ENCODE measurements at places on chromosomes 4 and X. TPM values are rescaled to one million over a fixed set of nuclear protein-coding genes. Genes with fewer than 3 reads are reported as not detected.

DNA sequence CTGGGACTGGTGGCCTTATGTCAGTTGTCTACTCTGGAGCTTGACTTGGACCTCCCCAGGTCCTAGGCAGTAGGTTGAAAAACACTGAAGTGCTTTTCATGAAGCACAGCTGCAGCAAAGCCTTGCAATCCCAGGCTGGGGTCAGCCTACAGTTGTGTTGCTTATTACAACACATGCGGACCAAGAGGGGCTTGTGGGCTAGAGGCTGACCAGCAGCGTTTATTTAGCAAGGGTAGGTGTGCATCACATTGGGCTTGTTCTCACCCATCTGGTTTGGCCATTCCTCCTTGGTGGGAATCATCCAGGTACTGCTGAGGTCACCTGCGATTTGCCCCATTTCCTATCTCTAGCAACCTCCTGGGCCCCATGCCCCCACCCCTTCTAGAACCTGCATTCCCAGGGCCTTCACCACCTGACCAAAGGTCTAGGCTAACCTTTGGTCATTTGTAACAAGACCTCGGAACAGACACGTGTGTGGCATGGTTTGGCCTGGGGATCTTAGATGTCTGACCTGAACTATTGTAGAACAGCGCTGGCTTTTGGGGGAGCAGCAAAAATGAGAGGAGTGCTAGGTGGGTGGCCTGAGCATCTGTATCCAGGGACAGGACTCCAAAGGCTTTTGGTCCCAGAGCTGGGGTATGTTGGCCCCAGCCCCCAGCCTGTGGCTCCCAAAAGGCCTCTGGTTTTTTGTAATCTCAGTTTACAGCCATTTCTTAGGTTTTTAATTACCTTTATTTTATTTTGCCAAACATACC is 3.0 kb downstream of the RPL10 start:
- peak; percentile 70 for DNase-seq

CNGA1 gene
- total RNA-seq: 0.22 TPM

DNA sequence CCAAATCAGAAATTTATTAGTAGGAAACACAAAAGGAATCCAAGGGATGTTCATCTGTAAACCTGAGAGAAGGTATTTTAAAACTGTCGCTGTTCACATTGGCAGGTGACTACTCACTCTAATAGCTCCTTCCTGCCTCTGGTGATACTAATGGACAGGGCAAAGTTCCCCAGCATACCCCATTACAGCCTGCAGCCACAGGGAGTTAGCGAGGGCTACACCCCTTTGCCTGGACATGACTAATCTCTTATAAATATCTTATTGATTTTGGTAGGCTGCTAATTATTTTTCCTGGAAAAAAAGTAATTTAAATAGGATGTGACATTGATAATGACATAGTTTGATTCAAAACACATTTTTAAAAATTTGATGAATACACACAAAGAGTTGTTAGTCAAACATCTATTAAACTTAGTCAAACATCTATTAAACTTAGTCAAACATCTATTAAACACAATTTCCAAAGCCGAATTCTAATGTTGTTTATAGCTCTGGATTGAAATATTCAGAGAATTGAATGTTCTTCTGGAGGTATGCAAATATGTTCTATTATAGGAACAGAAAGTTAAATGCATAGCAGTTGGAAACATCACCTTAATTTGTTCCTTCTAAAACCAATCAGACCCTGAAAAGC is 83.0 kb upstream of the CBR4 start:
- no peak for DNase-seq

DNA sequence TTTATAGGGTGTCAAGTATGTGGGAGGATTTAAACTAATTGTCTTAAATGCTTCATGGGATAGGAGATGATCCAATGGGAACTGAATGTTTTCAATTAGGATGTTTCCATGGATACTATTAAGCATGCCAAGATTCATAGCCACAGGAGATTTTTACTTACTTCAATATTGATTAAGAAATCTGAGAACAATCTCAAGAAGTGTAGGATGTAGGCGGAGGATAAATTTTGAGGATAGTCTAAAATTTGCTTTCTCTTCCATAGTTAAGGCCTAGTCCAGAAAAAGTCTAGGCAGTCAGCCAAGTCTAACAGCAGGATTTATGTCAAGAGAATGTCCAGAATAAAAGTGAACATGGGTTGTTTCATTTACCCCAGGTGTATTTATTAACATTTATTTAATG is 32.8 kb downstream of the REPS2 start:
- no peak for DNase-seq

POF1B gene
- not detected for total RNA-seq

- no peak for DNase-seq
These were observed 131.9 kb upstream of the RADX start for GRCh38 chrX:106479920-106480319.

- no peak for DNase-seq
These were observed 36.9 kb upstream of the ADRA2C start for GRCh38 chr4:3729188-3729881.

GRCh38 chr4:15794905-15795304 is 16.8 kb downstream of the CD38 start:
- DNase-seq: no peak

DNA sequence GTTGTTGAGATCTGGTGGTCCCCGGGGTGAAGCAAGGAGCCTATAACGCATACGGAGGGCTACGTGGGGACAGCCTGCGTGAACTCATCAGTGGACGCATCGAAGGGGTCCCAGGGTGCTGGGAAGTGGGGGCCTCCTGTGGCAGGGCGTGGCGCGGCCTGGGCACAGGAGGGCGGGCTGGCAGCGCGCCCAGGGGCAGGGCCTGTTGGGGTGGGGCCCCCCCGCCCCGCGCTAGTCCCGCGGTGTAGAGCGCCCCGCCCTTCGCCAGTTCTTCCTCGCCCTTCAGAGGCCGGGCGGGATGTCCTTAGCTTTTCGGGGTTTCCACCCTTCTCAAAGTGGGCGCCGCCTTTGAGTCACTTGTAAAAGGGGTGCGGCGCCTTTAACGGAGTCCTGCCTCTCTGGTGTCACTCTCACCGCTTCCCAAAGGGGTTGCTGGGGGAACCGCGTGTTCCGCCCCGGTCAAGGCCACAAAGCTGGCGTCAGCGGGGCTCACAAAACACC is 632 bp downstream of the PLP2 start:
- no peak for DNase-seq

IL3RA gene
- total RNA-seq: not detected

SLC10A4 gene
- total RNA-seq: not detected

- DNase-seq: no peak
These were observed 66.3 kb upstream of the MSN start for GRCh38 chrX:65601126-65601525.

GRCh38 chrX:106510713-106511403 is 100.9 kb upstream of the RADX start:
- no peak for DNase-seq

ETNPPL gene
- total RNA-seq: 6.0 TPM

- no peak for DNase-seq
These were observed 1567.9 kb downstream of the ARAP2 start for GRCh38 chr4:34676400-34676799.

S100G gene
- not detected for total RNA-seq

KIAA1210 gene
- not detected for total RNA-seq

ATP8A1 gene
- total RNA-seq: 6.2 TPM

DNA sequence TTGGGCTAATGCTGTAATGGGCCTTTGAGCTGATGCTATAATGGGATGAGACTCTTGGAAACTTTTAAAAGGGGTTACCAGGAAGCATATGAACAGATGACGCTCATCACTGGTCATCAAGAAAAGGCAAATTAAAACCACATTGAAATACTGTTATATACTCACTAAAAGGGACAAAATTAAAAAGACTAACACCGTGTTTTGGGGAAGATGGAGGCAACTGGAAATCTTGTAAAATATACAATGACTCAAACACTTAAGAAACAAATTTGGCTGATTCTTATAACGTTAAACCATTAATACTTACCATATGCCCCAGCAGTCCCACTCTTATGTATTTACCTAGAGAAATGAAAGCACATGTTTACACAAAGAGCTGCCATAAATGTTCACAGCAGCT is 207.2 kb upstream of the GPRIN3 start:
- DNase-seq: no peak

FAM241A gene
- 0.69 TPM for total RNA-seq

DNA sequence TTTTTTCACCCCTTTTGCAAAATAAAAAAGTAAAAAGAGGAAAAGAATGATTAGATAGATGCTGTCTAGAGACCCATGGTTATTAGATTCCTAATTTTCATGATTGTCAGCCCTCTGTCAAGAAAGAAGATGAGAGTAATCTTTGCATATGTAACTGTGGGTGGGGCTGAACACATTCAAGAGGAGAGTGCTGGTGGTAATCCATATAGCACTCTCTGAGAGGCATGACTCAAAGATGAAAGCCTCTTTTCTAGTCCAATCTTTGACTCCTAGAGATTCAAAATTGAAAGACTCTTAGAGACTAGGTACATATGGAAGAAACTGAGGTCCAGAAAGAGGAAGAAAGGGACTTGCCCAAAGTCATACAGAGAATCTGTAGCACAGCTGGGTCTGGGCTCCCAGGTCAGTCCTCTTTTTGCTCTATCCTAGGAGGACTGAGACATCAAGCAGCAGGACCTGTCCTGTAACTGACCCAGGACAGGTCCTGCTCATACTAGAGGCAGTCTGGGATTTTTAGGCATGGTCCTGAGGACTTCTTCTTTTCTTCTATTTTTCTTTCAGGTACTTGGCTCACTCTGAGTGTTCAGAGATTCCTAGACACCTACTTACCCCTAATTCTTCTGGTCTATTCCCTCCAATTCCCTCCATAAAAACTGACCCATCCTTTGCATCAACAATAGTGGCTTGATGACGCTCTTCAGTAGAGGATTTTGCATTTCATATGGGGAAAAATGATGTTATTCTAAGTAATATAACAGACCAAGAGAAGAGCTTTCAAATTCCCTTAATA is 23.8 kb downstream of the VSIG4 start:
- DNase-seq: no peak

- DNase-seq: peak; percentile 71
These were observed 34.4 kb upstream of the EFNB1 start for GRCh38 chrX:68794461-68794860.

DNA sequence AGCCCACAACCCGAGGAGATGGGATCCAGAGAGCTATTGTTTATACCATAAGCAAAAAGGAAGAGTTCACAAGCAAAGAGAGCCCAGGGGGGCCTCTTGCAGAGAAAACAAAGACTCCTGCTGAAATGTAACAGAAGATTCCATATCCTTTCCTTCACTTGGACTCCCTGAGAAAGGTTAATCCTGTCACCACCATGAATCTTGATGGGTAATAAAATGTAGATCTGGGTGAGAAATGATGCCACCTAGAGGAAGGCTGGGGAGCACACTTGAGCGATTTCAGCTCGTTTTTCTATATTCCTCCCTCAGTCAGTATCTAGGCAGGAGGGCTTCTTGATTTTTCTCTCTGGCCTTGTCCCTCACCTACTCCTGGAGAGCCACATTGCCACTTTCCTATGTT is 10.2 kb upstream of the KCNE5 start:
- no peak for DNase-seq

DNA sequence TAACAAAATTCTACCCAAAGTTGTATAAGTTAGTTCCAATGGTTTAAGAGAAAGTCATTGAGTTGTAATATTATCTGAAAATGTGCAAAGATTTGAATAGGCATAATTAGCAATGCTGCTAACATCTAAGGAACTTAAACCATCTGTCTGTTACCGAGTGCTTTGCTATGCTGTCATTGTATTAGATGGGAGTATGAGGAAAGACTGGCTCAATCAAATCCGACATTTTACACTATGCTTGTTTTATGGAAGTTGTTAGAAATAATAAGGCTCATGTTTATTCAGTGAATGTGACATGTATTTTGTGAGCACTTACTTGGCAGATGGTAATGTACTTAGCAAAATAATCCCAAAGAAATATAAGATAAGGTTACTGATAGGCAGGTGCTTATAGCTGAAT is 1715.1 kb downstream of the PCDH7 start:
- no peak for DNase-seq

DNA sequence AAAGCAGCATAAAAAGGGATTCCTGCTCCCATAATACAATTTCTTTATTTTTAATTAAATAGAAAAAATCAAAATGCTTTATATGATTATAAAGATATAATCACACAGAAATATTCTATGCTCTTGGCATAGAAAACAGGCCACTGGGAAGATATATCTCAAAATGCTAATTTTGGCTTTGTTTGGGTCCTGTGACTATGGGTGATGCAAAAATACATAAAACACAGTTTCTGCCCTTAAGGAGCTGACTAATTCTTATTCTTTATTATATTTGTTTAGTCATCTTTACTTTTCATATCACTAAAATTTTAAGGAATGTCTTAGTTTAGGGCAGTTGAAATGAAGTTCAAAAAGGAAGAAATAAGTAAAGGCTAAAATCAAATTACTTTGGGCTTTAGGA is 7.0 kb upstream of the BMP3 start:
- no peak for DNase-seq

STPG2 gene
- not detected for total RNA-seq

DNA sequence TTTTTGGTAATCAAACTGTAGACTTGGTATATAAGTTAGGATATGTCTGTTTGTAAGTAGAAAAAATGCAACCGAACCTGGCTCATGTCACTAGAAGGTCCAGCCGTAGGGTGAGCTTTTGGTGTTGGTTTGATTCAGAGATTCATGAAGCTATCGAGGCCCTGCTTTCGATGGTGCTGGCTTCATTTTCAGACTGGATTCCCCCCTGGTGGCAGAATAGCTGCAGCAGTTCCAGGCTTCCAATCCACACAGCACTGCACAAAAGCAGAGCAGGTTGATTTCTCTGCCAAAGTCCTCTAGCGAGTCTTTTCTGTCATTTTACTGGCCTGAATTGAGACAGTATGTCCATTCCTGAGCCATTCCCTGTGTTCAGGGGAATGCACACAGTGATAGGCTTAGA is 33.1 kb downstream of the PDK3 start:
- DNase-seq: peak; percentile 1

GRCh38 chrX:95057341-95057740 is 1383.3 kb downstream of the FAM133A start:
- no peak for DNase-seq

DCAF12L2 gene
- not detected for total RNA-seq

- DNase-seq: no peak
These were observed 231.7 kb upstream of the TAPT1 start for GRCh38 chr4:16457944-16458343.

QRFPR gene
- not detected for total RNA-seq

DNA sequence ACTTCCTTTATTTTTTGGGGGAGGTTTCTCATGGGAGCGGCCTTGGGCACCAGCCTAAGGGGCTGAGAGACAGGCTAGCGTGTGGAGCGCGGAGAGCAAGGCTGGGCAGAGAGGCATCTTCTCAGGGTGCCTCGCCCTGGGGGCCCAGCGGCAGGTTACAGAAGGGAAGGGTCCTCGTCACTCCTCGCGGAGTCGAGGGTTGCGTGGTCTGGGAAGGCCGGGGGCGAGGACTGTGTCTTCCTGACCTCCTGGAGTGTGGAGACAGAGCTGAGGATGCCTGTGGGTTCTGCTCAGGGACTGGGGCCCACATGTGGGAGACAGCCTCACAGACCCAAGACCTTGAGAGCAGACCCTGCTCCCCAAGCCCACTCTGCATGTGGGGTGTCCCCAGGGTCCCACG is 79.6 kb upstream of the LRPAP1 start:
- DNase-seq: no peak

- DNase-seq: no peak
These were observed 40.9 kb upstream of the XK start for GRCh38 chrX:37644381-37645305.

PLP1 gene
- 0.27 TPM for total RNA-seq

Measured in HepG2 (cell line).